Head of caudate nucleus (tissue), 42 donors: ENCODE measurements at places on chromosomes 4 and X.

- peak; percentile 56 for DNase-seq
Observed at GRCh38 chr4:4334798-4335520, 44.9 kb downstream of the ZBTB49 start.

- DNase-seq = no peak
Observed at GRCh38 chr4:170001745-170002267, 24.4 kb downstream of the MFAP3L start.

DNA sequence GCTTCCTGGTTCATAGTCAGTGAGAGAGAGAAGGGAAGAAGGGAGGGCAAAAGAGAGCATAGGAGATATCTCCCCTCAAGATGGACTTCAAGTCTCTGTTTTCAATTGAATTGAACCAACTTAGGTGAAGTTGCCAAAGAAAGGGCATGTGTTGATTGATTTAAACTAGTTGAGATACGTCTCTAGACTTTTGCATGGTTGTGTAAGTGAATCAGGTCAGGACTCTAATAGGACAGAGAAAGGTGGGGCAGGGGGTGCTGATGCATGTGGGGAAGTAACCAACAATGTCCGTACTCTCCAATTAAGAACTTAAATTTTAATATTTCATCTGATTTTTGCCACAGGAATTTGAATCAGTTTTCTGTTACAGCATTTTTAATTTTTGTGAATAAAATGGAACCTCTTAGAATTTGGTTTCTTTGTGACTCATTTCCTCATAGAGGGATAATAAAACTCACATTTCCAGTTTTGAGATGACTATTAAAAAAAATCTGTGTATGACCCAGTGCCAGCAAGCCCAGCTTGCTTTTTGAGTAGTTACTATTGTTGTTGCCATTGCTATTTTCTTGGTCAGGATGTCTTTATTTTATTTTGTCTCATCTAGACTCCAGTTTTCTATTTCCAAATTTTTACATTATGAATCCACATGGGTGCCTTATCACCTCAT is 37.3 kb downstream of the SLIT2 start:
- DNase-seq = no peak

DNA sequence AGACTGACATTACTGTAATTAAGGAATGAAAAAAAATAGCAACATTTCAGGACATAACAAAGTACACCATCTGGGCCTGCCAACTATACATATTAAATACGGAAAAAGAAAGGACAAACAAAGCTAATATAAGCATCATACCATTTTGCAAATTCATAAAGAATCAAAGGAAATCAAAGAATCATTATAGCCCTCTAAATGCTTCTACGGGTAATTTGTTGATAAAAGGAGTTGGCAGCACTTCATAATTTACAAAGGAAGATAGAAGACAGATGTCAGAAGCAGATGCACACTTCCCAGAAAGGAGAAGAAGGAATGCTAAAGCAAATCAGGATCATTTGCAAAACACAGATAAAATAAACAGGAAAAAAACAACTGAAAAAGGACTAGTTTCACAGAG is 1757.3 kb downstream of the PCDH7 start:
- DNase-seq = no peak

- no peak for DNase-seq
Observed at GRCh38 chr4:64417974-64418373, 8.7 kb upstream of the TECRL start.

- no peak for DNase-seq
Observed at GRCh38 chr4:89379511-89380044, 72.0 kb upstream of the GPRIN3 start.

GRCh38 chr4:73979407-73979957 is 2.3 kb downstream of the PF4 start:
- DNase-seq = no peak

DNA sequence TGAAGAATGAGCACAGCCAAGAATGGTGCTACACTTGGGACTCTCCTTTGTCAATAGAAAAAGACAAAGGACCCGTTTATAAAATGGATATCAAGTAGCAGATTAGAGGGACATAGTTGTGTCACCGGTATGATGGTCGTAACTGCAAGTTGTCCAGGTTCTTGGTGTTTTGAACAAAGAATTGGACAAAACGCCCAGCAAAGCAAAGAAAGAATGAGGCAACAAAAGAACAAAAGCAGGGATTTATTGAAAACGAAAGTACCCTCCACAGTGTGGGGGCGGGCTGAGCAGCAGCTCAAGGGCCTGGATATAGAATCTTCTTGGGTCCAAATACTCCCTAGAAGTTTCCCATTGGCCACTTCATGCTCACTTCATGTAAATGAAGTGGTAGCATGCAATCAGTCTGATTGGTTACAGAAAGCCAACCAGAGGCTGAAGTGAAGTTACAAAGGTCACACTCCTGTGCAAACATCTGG is 54.7 kb downstream of the SHROOM3 start:
- DNase-seq = no peak

GRCh38 chr4:151865312-151865711 is 104.5 kb upstream of the GATB start:
- DNase-seq = peak; percentile 61

DNA sequence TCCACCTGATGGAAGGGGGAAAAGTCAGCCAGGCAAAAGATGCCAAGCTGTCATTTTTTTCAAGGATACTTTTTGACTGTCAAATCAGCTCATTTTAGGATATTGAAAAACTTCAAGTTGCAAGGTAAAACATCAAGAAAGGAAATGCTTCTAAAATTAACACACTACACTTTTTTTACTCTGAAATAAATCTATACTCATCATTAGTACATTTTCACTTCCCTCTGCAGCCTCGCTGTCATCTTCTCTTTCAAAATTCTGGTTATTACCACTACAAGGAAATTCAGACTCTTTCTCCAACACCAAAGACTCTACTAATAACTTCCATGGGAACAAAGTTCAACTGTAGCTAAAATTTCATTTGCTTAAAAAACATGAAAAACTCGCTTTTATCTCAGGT is 41.6 kb downstream of the APBB2 start:
- no peak for DNase-seq

GRCh38 chr4:78347527-78347926 is 204.0 kb upstream of the ANXA3 start:
- no peak for DNase-seq

DNA sequence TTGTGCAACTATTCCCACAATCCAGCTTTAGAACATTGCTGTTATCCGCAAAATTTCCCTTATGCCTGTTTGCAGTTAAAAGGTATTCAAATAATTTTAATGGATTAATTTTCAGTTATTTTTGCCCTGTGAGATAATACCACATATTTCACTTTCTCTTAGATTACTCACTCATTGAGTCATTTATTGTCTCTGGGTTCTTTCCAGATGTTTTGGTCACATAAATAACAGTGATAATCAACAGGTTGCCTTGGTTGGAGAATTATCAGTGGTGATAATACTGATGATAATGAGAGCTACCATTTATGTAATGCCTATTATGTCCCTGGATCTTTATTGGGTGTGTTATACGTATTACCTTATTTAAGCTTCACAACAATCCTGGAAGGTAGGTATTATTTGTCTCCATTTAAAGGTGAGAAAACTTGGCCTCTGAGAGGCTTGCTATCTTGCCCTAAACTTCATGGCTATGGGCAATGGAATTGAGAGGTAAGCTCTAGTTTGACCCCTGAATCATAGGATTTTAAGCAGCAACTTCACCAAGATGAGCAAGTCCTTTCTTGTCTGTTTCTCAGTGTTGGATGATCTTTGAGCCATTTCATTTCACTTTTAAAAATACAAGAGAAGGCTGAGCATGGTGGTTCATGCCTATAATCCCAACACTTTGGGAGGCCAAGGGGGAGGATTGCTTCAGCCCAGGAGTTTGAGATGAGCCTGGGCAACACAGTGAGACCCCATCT is 87.4 kb downstream of the KIT start:
- DNase-seq = no peak

- DNase-seq = no peak
Observed at GRCh38 chr4:68748181-68748991, 67.4 kb upstream of the UGT2B10 start.

DNA sequence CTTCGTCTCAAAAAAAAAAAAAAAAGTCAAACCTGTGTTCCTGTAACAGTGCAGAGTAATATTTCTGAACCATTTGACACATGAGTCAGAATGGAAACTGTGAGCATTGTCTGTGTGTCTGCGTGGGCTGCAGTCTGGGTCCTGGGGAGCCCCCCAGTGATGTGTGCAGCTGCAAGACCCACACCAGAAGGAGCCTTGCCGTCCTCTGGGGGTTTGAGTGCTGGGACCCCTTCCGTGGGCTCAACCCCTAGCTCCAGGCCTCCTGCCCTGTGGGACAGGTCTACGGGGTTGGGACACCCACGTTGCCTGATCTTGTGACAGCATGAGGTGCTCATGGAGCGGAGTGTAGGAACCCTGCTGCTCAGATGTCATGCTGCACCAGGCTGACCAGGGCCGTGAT is 43.7 kb downstream of the DDX3X start:
- no peak for DNase-seq
